ENCODE measurements at places on chromosomes 11 and 22.
A peak's percentile ranks its signal among the peaks of the same experiment; 100 is the strongest.

DNA sequence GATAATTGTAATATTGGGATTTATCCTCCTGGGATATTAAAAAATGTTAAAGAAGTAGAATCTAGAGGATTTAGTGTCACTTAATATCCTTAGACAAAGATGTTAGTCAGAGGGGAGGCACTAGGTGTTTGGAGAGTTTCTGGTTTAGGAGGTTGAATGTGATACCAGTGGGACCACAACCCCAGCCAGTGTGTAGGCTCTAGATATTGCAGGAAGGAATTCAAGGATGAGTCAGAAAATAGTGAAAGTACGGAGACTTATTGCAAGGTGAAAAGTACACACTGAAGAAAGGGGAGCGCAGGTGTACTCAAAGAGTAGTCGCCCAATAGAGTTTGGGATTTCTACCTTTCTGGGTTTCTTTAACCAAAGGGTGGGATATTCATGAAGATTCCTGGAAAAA lies 5.7 kb upstream of the TMEM41B start:
- DNase-seq: peak; percentile 20

DNA sequence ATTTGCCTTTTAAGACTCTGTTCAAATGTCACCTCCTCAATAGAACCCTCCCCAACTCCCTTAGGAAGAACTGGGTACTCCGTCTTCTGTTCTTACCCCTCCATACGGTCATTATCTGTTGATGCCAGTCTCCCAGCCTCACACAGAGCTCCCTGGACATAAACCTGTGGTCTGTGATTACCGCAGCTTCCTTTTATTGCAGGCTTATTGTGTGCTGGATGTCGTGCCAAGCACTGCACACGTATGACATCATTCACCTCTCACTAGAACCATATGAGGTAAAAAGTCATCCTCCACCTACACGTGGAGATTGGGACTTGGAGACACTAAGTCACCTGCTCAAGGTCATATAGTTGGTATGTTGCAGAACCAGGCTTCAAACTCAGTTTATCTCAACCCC lies 15.3 kb downstream of the PTPN5 start:
- DNase-seq: no peak

- peak; percentile 61 for DNase-seq
Measured at GRCh38 chr22:36386351-36386899, 1.3 kb downstream of the MYH9 start.

DNA sequence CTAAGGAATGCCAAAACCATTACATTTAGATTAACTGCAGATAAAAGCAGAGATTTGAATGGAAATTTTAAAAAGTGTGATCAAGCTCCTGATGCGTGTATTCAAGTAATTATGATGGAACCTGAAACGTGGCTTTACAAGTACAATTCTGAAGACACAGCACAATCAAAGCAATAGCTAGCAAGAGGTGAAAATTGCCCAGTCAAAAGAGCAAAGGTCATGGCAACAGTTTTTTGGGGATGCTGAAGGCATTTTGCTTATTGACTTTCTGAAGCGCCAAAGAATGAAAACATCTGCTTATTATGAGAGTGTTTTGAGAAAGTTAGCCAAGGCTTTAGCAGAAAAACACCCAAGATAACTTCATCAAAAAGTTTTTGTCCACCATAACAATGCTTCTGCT lies 389.6 kb upstream of the TENM4 start:
- no peak for DNase-seq

- DNase-seq: no peak
Measured at GRCh38 chr11:128731041-128731663, 37.3 kb downstream of the FLI1 start.

GRCh38 chr11:9569588-9570164 lies 3.8 kb upstream of the WEE1 start:
- DNase-seq: no peak

DNA sequence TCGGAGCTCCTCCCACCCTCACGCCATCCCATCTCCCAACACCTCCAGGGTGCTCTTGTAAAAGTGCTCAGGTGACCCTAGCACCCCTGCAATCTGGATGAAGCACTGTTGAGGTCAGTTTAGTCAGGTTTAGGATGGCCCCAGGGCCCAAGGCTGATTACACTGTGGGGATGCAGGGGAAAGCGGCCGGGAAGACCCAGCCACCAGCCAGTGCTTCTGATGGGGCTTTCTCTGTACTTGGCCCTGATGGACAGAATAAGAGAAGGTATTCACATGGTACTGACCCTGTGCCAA lies 28.7 kb downstream of the TPBGL start:
- no peak for DNase-seq

- peak; percentile 29 for DNase-seq
Measured at GRCh38 chr11:67416416-67417335, 1.2 kb downstream of the CARNS1 start.

DNA sequence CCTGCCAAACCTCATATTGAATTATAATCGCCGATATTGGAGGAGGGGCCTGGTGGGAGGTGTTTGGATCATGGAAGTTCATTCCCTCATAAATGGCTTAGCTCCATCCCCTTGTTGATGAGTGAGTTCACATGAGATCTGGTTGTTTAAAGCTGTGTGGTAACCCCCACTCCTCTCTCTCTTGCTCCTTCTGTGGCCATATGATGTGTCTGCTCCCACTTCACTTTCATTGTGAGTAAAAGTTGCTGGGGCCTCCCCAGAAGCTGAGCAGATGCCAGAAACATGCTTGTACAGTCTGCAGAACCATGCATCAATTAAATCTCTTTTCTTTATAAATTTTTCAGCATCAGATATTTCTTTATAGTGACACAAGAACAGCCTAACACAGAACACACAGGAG lies 929.0 kb upstream of the FAT3 start:
- no peak for DNase-seq

- no peak for DNase-seq
Measured at GRCh38 chr11:15035283-15035682, 38.1 kb upstream of the CALCB start.

DNA sequence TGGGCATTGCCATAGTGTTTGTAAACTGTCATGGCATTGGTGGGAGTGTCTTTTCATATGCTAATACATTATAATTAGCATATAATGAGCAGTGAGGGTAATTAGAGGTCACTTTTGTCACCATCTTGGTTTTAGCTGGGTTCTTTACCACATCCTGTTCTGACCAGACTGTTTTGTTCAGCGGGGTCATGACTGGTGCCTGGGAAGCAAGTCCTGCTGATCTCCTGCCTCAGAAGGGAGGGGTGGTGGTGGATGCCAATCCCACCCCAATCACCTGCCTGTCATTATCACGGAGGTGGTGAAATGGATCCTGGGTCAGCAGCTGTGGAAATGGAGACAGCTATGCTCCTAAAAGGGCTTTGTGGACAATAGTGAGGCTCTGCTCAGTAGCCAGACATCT lies 31.2 kb downstream of the IL18 start:
- no peak for DNase-seq

- no peak for DNase-seq
Measured at GRCh38 chr11:69928121-69928520, 108.9 kb upstream of the FGF3 start.

DNA sequence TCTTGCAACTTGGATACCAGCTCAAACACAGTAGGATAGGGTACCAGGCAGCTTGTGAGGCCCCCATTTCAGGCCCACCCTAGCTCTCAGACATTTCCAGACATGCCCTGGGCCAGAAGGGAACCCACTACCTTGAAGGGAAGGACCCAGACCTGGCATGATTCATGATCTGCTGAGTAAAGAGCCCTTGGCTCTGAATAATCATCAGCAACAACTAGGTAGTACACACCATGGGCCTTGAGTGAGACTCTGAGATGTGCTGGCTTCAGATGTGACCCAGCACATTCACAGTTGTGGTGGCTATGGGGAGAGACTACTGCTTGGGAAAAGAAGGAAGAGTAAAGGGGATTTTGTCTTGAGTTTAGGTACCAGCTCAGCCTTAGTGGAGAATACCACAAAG lies 23.6 kb downstream of the JRKL start:
- DNase-seq: no peak

DNA sequence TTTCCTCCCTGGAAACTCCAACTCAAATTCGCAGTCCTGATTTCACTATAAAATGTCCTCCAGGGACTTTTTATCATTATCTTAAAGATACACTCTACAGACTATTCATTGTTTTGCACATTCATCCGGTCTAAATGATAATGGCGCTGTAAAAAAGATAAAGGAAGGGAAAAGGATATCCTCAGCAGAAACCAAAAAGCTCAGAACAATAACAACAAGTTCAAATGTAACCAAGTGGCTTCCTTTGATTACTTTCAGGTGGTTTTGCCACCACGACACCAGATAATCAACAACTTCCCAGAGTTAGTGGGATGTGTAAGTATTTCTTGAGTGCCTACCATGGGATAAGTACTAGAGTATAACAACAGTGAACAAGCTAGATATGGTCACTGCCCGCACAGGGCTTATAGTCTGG lies 26.3 kb downstream of the PRCP start:
- no peak for DNase-seq

DNA sequence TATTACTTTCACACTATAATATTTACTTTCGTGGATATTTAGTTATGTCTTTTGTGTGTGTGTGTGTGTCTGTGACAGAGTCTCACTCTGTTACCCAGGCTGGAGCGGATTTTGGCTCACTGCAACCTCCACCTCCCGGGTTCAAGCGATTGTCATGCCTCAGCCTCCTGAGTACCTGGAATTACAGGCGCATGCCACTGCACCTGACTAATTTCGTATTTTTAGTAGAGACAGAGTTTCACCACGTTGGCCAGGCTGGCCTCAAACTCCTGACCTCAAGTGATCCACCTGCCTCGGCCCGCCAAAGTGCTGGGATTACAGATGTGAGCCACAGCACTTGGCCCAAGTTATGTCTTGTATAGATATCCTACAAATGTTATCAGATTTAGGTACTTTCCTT lies 9.9 kb downstream of the PISD start:
- DNase-seq: no peak

- DNase-seq: no peak
Measured at GRCh38 chr22:49962751-49963646, 2.4 kb downstream of the PIM3 start.

- DNase-seq: peak; percentile 97
Measured at GRCh38 chr11:86743223-86744118, 56.9 kb upstream of the PRSS23 start.

DNA sequence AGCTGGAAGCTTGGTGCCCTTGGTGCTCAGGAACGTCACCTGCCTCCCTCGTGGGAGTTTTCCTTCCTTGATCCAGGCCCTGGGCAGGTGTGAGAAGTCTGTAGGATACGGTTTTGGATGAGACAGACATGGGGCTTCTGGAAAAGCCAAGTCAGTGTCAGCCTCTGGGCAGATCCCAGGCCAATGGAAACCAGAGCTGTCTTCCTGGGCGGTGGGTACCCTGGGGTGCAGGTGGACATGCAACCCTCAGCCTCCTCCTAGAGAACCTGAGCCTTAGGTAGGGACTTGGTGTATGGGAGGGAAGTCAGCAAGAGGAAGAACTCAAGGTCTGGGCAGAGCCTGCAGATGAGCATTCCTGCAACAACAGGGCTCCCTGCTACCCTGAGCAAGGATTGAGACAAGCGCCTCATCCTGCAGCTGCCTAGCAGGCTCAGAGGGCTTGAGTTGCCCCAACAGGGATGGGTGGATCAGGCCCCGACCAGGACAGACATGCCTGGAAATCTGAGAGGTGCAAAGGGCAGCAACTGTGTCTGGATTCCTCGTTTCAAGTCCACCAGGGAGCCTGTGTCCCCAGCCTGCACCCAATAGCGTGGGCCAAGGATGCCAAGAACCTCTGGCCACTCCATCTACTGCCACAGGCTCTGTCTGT lies 37.6 kb upstream of the SYT13 start:
- no peak for DNase-seq

DNA sequence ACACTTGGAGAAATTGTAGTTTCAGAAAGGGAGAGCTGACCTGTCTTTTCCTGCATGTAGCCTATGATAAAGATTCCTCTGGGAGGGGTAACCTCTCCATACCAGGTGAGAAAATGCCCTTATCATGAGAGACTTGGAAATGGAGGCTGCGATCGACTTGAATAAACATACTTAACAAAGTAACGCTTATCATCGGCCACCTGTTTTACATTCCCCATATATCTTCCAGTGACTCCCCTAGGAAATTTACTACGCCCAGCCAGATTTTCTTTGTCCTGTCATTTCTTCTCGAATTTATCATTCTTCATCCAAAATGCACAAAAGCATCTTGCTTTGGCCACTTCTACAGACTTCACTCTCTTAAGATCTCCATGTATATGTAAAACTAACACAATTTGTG lies 143.5 kb downstream of the CCDC81 start:
- no peak for DNase-seq

- DNase-seq: peak; percentile 68
Measured at GRCh38 chr11:17972987-17973386, 39.9 kb downstream of the SERGEF start.

- peak; percentile 57 for DNase-seq
Measured at GRCh38 chr11:86360775-86361395, 13.8 kb upstream of the CCDC81 start.

- no peak for DNase-seq
Measured at GRCh38 chr11:20156876-20157613, 3.2 kb downstream of the DBX1 start.

GRCh38 chr11:73281796-73282660 lies 9.9 kb downstream of the P2RY6 start:
- no peak for DNase-seq

DNA sequence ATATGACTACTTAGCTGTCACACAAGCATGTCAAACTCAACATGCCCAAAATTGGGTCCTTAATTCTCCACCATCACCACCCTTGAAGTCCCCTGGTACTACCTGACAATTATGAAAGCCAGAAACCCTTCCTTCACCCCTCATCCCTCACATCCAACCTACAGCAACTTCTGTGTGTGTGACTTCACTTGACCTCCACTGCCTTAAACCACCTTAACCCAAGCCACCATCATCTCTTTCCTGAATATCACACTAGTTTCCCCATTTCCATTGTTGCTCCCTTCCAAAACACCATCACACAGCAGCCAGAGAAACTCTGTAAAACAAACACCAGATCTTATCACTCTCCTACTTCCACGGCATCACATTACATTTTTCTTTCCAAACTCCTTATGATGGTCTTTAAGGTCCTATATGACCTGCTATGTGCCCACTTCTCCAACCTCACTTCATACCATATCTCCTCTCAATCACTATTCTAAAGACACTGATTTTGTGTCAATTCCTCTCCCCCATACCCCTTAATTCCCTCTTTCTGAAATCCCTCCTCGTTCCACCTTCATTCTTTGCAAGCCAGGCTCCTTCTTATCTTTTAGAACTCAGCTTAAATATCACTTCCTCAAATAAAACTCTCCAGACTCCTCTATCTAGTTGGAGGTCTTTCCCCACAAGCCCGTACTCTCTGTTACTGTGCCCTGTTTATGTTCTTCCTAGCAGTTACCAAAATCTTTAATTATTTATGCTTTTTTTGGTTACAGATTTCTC lies 124.9 kb downstream of the RBFOX2 start:
- no peak for DNase-seq

GRCh38 chr11:79098146-79098545 lies 342.7 kb downstream of the TENM4 start:
- DNase-seq: no peak

- no peak for DNase-seq
Measured at GRCh38 chr22:17845790-17846189, 71.5 kb upstream of the BID start.

Data from iris pigment epithelial cell (primary cell).